M059J (cell line): ENCODE measurements at places on chromosomes 1 and 21. TPM values are rescaled to one million over a fixed set of nuclear protein-coding genes. Genes with fewer than 3 reads are reported as not detected.

GRCh38 chr1:234933475-234933874, 195.2 kb downstream of the TOMM20 start:
- peak; percentile 82 for DNase-seq

GRCh38 chr1:244897476-244898254, 33.3 kb upstream of the HNRNPU start:
- DNase-seq: no peak

GRCh38 chr1:212157252-212157651, 121.7 kb downstream of the DTL start:
- DNase-seq: no peak

GRCh38 chr1:69319287-69319686, 248.4 kb upstream of the LRRC7 start:
- DNase-seq: no peak

DNA sequence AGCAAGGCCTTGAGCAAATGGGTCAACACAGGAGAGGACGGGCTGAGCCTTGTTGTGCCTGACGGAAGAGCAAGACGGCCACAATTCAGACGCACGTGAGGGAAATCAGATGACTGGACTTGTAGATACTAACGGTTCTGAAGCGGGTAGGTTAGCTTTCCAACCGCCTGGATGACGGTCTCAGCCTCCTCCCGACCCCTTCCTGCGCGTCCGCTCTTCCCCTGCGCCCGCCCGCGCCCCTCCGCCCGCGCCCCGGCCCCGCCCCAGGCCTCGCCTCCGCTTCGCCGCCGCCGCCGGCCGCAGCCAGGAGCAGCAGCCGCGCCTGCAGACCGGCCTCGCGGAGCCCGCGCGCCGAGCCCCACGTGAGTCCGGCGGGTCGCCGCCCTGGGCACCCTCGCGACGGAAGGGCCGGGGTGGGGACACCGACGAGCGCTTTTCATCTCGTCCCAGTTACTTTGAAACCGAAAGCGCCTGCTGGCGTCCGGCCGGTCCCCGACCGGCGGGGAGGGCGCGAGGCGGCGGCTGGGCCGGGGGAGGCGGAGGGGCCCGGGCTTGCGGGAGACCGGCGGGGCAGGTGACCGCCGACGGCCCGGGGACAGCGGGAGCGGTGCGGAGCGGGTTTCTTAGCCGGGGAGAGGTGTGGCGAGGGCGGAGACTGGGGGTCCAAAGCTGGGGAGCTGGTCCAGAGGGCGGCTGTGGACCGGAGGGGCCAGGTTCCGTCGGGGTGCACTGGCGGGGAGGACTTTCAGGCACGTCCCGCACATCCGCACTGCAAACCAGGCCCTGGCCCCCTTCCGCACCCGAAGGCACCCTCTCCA, at the start of gene TRAF5:
Gene TRAF5, plus strand, starts transcription at position 306 of the 818 bp plus-strand sequence. CDS start 26,407 bp downstream, outside the sequence.
- peak; percentile 32 for DNase-seq

DNA sequence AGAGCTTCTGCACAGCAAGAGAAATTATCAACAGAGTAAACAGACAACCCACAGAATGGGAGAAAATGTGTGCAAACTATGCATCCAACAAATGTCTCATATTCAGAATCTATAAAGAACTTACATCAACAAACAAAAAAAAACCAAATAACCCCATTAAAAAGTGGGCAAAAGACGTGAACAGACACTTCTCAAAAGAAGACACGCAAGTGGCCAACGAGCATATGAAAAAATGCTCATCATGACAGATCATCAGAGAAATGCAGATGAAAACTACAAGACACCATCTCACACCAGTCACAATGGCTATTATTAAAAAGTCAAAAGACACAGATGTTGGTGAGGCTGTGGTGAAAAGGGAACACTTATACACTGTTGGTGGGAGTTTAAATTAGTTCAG, 257.0 kb downstream of the GRIK1 start:
- DNase-seq: no peak

Gene OR2L3
- total RNA-seq: not detected in 2 replicates

DNA sequence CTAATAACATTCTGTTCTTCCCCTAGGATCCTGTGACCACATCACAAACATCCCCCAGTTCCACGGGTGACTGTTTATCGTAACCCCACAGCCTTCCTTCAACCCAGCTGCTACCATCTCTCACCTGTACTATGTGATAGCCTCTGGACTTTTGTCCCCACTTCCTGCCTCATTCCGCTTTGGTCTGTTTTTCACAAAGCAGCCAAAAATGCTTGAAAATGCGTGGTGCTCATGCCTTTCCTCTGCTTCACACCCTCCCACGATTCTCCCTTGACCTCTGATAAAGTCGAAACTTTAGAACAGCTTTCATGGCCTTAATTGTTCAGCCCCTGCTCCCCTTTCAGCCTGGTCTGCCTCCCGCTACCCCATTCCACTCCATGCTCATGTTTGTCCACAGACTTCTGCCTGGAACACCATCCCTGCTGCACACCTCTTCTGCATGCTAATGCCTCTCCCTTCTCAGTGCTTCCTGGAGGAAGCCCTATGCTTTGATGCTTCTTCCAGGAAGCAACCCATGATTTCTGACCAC, 165.6 kb downstream of the PLPP3 start:
- DNase-seq: no peak

DNA sequence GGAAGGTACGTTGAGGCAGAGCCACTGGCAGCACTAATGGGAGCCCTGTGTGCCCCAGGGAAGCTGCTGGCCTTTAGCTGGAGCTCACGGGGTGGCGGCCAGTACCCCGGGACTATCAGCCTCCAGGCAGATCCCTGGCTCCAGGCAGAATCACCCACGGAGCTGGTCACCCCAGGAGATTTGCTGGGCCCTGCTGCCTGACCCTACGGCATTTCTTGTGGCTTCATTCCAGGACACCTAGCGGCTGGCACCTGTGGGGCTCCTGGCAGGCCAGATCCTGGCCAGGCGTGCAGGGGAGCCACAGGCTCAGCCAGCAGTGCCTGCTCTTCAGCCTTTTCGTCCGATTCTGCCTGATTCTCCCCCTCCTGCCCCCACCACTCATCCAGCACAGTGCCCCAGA, 7.1 kb downstream of the PADI1 start:
- DNase-seq: peak; percentile 70

DNA sequence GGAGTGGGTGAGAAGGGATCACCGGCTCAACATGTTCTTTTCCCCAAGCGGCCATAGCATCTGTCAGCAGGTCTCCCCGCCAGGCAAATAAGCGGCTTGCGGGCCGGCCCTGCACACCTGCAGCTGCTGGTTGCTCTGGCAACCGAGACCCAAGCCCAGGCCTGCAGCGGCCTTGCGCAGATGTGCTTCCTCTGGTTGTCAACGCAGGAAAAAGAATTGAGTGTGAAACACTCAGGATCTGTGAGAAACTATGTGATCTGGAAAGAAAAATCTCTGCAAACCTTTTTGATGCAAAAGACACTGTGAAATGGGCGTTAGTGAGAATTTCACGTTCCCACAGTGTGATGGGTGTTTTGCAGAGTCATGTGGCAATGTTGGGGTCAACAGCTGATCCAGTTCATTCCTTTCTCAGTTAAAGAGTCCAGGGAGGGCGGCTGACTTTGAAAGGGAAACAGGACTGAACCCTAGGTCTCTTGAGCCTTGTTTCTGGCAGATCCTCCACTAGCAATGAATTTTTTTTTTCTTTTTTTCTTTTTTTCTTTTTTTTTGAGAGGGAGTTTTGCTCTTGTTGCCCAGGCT, 28.4 kb downstream of the TOMM20 start:
- no peak for DNase-seq

DNA sequence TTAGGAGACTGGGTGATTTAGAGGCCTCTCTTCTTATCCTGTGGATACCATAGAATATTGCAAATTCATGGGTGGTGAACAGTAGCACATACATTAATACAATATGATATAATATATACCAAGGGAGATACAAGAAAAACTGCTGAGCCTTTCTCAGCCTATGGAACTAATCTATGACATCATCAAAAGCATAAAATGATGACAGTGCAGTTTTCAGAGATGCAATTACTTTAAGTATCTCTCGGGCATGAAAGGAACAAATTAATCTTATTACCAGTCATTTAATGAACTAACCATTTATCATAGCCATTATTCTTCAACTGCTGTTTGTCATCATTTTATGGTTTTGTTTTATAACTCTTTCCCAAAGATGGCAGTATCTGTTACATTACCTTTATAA, 3.5 kb downstream of the CHODL start:
- DNase-seq: no peak

Gene ADPRS
- 53.0 and 60.6 TPM in 2 replicates for total RNA-seq

Gene LAX1
- total RNA-seq: not detected in 2 replicates

DNA sequence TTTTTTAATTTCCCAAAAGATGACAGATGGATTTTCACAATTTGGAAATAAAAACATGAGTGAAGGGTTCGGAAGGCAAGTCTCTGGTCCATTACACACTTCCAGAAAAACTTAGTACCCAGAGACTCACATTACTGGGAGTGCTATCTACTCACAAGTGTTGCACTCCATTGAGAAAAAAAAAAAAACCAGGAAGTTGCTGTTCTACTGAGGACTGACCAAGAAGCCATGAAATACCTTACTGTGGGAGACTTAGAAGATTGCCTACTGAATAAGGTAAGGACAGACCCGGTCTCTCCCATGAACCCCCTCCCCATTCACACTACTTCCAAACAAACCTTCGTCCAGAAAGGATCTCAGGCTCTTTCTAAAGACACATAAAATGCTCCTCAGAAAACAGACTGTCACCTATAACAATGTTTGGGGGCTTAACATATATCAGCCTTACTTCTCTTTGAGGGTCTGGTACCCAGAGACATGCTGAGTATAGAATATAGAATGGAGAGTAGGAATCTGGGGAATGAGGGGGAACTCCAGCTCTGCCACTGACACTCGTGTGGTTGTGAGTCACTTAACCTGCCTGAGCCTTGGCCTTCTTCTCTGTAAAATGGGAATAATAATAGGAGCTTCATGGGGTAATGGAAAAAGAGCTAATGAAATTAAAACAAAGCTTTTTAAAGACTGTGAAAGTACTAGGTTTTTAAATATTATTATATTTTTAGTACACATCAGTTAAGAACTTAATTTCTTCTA, 1.4 kb downstream of the MAB21L3 start:
- DNase-seq: no peak

Gene ST6GALNAC3
- total RNA-seq: 0.05 TPM in 1 of 2 replicates, not detected in the other

Gene CELSR2
- total RNA-seq: 3.7 and 6.9 TPM in 2 replicates

GRCh38 chr1:112515311-112516009, 6.7 kb downstream of the WNT2B start:
- peak; percentile 80 for DNase-seq

DNA sequence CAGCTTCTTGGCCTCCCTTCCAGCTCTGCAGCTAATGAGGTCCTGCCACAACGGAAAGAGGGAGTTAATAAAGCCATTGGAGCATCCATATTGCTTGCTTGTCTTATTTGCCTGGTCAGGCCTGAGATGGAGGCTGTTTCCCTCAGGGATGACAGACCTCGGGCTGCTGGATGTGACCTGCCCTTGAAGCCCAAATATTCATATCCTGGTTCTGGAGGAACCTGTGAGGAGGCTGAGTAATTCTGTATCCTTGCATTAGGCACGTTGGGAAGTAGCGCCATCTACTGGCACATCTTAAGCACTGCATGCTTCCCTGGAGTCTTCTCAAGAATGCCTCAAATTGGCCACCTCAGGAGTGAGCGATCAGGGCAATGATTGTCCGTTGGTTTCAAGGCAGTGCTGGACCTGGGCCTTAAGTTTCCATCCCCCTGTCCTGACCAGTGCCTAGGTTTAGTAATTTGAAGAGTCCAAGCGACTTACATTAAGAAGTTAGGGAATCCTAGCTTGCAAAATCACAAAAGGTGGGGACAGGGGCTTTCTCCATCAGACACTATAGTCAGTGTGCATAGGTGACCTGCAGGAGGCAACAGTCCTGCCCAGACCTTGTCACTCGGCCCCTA, 13.8 kb upstream of the NASP start:
- peak; percentile 74 for DNase-seq

- DNase-seq: no peak
Measured at GRCh38 chr1:161106431-161106830, 8.3 kb downstream of the KLHDC9 start.

GRCh38 chr21:46098303-46099141, 610 bp downstream of the COL6A2 start:
- no peak for DNase-seq

DNA sequence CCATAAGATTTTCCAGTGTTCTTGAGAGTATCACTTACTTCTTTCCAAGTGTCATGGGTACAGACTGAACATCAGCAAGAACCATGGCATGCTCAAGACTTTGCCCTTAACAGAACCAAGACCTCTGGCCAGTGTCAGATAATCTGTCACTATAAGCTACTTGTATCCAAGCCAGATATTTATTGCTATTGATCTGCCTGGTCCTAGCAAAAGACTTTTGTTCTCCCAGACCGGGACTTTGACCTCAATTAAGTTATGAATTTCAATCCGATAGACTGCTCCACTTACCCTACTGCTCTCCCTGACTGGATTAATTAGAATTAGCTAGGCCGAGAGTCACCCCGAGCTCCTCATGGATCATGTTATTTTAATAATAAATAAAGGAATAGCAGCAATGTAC, 129.6 kb downstream of the ACBD6 start:
- DNase-seq: no peak

DNA sequence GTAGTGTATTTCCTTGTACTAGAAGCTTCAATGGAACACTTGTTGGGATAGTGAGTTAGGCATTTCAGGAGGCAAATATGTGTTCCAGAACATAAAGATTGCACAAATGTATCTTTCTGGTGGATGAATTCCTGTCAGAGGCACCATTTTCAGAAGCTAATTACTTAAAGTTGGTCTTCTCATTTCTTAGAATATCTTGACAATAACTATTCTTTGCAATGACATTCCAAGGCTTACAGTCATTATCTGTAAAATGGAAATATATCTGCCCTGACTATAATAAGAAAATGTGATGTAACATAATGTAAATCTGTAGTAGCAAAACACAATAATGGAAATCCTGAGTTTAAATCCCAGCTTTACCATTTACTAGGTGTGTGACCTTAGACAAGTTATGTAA, 2.7 kb downstream of the VCAM1 start:
- DNase-seq: no peak

- DNase-seq: no peak
Measured at GRCh38 chr1:162557536-162557935, 4.0 kb upstream of the UAP1 start.

DNA sequence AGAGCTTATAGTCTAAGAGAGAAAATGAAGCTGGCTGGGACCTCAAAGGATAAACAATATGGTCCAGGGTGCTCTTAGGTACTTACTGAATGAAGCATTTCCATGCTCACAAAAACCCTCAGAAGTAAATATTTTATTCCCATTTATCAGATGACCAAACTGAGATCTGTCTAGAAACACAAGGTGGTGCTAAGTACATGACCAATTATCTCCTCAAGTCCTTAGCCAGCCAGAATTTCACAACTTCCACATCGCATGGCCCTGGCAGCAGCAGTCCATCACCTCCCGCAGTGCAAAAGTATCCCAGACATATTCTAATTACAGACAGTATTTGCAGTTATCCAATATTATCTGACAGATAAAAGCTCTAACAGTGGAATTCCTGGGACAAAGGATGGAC, 321.7 kb upstream of the PROX1 start:
- no peak for DNase-seq

DNA sequence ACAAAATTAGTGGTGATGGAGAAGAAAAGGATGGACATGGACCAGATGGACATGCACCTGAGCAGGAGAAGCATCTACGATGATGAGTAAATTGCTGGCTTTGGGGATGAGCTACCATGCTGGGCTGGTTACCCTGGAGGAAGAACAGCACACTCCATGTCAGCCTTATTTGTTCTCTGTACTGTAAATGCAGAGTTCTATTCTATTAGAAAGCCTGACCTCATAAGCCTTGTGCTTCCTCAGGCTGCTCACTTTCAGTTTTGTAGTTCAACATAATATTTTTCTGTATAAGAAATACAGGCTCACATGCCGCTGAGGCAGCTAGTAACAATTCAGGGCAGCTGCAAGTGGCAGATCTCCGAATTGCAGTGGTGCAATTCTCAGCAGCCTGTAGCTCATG, 249.6 kb downstream of the PLA2G4A start:
- DNase-seq: no peak

- no peak for DNase-seq
Measured at GRCh38 chr1:3341236-3341994, 113.0 kb upstream of the ARHGEF16 start.
